ENCODE measurements at places on chromosomes 3 and 15.

GRCh38 chr3:55292360-55292759 is 194.7 kb downstream of the WNT5A start:
- DNase-seq, result no peak

- no peak for DNase-seq
Measured at GRCh38 chr3:136955813-136956212, 2.0 kb upstream of the IL20RB start.

DNA sequence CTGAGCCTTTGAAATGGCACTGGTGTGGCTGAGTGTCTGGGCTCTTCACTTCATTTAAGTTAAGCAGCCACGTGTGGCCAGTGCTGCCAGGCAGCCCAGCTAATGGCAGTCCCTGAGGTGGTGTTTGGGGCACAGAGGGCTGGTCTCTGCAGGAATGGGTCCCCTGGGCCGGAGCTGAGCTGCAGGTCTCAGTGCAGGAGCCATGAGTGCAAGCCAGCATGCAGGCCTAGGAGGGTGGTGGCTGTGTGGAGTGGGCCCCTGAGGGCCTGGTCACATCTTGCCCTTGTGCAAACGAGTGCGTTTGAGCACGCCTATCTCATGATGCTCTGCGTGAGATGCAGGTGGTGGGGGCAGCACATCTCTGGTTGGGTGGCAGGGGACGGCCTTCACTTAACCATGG is 48.9 kb downstream of the PLXNA1 start:
- no peak for DNase-seq

- no peak for DNase-seq
Measured at GRCh38 chr3:60355825-60356224, 895.4 kb downstream of the FHIT start.

GRCh38 chr3:21798356-21799088 is 47.5 kb upstream of the ZNF385D start:
- DNase-seq, result no peak

DNA sequence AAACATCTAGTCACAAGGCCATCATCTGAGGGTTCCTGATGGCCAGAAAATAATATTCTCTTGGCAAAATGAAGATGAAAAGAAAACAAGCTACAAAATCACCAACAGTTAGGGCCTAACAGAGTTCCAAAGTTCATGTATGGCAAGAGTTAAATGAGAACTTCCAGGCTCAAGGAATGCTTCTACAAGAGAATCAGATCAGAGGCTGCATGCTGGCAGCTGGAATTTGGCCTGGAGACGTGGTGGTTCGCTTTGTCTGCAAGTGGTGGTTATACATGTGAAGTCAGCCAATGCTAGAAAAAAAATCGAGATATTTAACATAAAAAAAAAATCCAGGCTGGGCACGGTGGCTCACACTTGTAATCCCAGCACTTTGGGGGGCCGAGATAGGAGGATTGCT is 5.6 kb downstream of the SIAH2 start:
- DNase-seq, result no peak

GRCh38 chr3:159620873-159621272 is 367.8 kb upstream of the IL12A start:
- no peak for DNase-seq

DNA sequence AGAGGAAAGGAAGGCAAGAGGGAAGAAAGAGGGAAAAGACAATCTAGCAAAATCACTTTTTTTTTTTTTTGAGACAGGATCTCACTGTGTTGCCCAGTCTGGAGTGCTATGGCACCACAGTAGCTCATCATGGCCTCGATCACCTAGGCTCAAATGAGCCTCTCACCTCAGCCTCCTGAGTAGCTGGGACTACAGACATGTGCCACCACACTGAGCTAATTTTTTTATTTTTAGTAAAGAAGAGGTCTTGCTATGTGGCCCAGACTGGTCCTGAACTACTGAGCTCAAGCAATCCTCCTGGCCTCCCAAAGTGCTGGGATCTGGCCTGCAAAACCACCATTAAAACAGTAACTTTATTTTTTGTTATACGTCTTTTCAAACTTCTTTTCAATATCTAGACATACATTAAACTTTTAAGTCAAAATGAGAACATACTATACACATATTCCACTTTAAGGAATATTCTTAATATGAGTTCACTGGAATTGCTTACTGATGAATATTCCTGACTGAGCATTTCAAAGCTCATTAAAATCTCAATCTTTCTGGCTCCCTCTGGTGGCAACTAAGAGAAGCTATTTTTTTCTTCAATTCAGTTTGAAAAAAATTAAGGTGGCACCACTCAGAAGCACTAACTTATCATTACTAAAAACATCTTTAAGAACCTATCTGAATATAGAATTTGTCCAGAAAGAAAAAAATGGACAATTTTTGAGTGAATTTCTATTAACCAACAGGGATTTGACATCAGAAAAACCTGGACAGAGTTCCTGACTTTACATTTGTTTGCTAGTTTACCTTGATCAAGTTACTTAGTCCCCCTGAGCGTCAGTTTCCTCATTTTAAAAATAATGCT is 40.9 kb downstream of the UACA start:
- DNase-seq, result no peak

DNA sequence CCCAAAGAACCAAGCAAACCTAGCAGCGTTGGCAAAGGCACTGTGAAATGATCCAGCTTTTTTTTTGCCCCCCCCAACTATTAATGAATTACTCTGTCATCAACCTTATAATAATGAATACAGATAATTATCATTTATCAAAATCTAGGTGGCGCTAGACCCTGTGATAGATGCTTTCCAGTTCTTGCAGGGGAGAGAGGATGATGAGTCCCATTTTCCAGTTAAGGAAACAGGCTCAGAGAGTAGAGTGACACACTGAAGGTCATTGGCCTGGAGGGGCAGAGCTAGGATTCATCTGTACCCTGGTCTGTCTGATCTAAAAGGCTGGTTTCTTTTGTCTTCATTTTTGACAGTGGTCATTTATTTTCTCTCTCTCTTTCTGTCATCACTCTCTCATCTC is 5.0 kb downstream of the ACOX2 start:
- no peak for DNase-seq

- DNase-seq, result no peak
Measured at GRCh38 chr3:4864503-4864902, 114.7 kb upstream of the BHLHE40 start.

GRCh38 chr3:59235634-59236012 is 185.8 kb upstream of the CFAP20DC start:
- DNase-seq, result no peak

GRCh38 chr3:126607214-126607908 is 47.6 kb downstream of the TXNRD3 start:
- DNase-seq, result no peak

DNA sequence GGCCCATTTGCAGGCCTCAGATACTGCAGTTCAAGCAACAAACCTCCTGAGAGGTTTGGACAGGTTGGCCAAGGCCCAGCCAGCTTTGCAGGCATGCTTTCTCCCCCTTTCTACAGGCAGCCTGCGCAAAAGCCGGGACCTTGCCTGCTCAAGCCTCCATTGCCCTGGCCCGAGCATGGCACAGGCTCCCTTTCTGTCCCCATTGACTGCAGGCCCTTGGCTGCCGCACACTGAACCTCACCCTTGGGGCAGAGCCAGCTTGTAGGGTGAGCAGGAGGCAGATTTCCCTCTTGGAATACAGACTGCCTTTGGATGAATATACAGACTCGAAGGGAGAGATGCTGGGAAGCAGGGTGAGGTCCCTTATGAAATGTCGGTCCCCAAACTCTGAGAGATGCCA is 461.7 kb upstream of the PROK2 start:
- DNase-seq, result no peak

- DNase-seq, result no peak
Measured at GRCh38 chr15:66599536-66600239, 33.9 kb upstream of the LCTL start.

GRCh38 chr3:135851201-135852081 is 114.1 kb upstream of the PPP2R3A start:
- DNase-seq, result no peak

GRCh38 chr15:89648106-89649012 is 6.9 kb downstream of the KIF7 start:
- no peak for DNase-seq

- DNase-seq, result no peak
Measured at GRCh38 chr15:93515256-93516051, 426.4 kb upstream of the RGMA start.

- no peak for DNase-seq
Measured at GRCh38 chr3:124669470-124669869, 60.8 kb upstream of the UMPS start.

DNA sequence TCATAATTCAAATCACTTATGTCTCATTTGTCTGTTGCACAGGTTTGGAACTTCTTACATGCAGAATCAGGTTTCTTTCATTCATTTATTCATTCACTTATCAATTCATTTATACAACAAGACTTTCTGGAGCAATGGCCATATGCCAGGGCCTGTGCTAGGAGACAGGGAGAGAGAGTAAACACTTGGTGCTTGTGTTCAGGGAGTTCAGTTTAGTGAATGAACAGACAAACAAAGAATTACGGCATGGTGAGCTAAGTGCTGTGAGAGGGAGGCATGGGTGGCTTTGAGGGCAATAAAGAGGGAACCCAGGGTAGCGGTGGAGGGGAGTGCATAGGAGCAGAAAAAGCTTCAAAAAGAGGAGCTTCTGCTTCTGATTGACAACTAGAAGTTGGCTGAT is 8.5 kb upstream of the IREB2 start:
- no peak for DNase-seq

DNA sequence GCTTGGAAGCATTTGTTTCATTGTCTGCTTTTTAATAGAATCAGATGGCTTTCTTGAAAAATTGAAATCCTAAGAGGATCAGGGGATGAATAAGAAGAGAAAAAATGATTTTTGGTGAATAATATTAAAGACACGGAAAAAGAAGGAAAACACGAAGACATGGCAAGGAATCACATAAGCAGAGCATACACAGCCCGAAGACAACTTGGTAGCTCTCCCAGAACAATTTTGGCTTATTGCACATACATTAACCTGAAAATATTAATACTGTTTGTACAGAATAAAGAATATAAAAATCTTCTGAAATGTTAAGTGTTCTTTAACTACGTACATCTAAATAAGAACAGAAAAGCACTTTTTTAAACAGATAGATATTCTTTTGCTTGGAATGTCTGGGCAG is 150.0 kb downstream of the SHOX2 start:
- DNase-seq, result no peak

GRCh38 chr15:92011611-92012367 is 158.3 kb downstream of the SLCO3A1 start:
- DNase-seq, result no peak

DNA sequence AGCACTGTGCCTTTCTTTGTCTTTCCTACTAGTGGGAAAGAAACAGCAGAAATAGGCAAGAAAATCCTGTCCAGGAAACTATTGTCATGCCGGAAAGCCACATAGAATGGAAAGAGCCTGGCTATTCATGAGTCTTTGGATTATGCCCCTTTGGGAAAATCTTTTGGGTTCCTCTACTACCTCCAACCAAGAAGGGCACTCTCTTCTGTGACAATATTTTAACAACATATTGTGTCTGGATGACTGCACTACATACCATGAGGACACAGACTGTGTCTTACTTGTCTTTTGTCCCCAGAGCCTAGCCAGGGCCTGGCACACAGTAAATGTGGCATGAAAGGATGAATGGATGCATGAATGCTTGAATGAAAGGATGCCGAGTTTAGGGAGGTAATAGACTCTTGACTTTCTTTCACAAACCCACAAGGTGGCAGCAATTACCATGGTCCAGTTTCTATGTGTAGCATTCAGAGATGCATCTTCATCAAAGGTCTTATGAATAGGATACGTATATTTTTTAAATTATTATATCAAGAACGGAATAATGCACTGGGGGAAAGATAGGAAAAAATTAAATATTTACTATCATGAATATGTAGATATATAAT is 30.3 kb downstream of the ARL14 start:
- no peak for DNase-seq

DNA sequence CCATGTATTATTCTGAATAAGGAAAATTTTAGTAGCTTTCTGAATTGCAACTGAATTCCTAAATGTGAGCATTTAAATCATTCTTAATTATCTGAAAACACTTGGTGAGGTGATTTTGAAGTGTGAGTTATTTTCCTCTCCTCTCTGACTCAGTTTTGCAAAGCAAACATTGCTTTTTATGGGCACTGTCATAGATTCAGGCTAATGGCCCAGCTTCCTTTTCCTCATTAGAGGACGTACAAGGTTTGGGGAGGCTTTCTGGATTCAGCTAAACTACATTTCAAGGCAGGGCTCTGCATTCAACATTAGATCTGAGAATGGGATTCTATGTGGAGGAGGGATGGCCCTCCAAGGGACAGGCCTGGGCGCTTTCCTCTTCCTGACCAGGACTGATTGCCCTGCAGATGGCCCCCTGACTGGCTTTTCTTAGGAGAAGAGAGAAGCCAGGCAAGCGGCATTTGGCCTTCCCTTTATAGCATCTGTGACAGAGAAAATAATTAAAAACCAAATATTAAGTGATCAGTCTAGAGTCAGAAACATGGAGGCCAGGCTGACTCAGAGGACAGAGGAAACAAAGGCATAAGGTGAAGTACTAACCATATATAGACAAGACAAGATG is 53.0 kb upstream of the STXBP5L start:
- DNase-seq, result no peak

GRCh38 chr3:173078525-173078924 is 62.5 kb downstream of the SPATA16 start:
- no peak for DNase-seq
